NCI-H526 treated with DMSO at 0.1 percent for 48 hours (cell line): ENCODE measurements at places on chromosomes 13 and 19.

GRCh38 chr13:91368101-91368500 is 20.6 kb downstream of the MIR17HG start:
- no peak for DNase-seq

DNA sequence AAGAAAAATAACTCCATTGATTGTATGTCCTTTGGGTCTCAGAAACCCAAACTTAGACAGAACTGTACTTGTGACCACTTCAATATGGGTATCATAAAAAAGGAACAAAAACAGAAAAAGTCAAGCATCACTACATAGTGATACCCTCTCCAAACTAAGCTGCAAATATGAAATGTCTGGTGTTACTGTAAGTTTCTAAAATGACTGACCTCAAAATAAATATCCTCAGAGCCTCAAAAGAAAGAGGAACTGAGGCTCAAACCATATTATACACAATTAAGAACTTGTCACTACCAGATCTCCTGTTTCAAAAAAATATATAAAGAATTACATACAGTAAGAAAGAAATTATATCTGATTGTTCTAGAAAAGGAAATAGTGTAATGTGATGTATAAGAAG is 787.9 kb upstream of the KLHL1 start:
- no peak for DNase-seq

GRCh38 chr13:19676168-19676567 is 42.7 kb downstream of the MPHOSPH8 start:
- DNase-seq = no peak

- no peak for DNase-seq
Measured at GRCh38 chr13:86051134-86052103, 252.2 kb upstream of the SLITRK6 start.

DNA sequence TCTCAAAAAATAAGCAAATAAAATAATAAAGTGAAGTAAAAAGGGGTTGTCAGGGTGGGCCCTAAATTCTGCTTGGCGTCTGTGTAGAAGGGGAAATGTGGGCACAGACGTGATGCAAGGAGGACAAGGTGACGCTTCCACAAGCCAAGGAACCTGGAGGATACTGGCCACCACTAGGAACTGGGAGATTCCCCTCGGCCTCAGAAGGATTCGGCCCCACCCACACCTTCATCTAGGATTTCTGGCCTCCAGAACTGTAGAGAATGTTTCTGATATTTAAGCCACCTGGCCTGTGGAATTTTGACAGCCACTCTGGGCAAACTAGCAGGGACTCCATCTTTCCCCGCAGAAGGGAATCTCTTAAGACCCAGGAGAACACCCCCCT is 1.1 kb downstream of the PLEKHJ1 start:
- no peak for DNase-seq

- DNase-seq = no peak
Measured at GRCh38 chr19:11598103-11598483, 810 bp downstream of the ZNF627 start.

DNA sequence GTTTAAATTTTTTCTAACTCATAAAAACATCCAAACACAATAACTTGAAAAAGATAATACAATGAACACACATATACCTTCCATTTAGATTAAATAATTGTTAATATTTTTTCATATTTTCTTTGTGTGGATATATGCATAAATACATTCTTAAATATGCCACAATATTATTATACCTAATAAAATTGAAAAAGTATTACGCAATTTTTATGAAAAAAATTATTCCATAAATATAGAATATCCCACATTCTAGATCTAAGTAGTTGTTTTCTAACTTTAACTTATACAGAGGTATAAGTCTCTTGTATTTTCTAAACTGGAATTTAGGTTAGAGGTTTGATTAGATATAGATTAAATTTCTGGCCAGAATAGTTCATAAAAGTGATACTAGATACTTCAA is 34.3 kb downstream of the POU4F1 start:
- DNase-seq = no peak

- DNase-seq = no peak
Measured at GRCh38 chr19:1123885-1124677, 20.3 kb downstream of the GPX4 start.

DNA sequence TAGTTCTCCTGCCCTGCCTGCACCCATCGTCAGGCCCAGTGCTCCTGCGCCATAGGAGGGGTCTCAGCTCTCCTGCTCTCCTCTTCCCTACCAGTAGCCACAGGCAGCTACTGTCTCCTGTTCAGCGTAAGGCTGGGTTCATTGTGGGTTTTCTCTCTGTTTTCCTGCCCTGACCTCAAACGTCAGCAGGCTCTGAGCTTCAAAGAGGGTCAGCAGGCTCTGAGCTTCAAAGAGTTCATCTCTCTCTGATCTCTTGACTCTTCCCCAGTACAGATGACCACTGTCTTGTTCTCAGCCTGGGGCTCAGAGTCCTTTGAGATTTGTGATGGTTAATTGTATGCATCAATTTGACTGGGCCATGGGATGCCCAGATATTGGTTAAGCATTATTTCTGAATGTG is 4.6 kb upstream of the CPB2 start:
- no peak for DNase-seq

DNA sequence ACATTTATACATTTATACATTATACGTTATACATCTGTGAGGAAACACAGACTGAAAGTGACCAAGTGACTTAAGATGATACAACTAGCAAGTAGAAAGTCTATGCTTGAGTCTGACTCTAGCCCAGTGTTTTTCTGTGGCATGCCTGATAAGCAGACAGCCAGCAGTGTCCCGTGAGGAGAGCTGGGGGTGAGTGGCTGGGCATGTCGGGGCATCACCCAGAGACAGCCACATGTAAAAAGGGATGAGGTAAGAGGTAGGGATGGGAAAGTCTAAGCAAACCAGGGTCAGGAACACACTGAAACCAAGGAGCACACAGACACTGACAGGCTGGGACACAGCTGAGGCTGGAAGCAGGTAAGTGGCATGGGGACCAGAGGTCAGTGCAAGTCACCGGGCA is 333.2 kb downstream of the FOXO1 start:
- no peak for DNase-seq

DNA sequence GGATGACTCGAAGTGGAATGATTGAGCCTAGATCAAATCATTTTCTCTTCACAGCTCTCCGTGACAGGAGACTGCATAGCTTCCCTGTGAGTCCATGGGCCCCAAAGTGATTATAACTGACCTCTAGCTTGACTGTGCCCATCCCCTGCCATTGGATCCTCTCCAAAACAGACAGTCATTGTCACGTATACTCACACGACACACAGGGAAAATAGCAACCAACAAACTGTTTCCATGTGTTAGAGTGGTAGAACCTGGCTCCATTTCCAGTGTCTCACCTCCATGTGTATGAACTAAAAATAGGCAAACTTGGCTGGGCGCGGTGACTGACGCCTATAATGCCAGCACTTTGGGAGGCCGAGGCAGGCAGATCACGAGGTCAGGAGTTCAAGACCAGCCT is 48.8 kb upstream of the NPAS1 start:
- no peak for DNase-seq

GRCh38 chr13:51825681-51826254 is 19.2 kb downstream of the TMEM272 start:
- no peak for DNase-seq

GRCh38 chr13:108281901-108282300 is 12.4 kb downstream of the TNFSF13B start:
- DNase-seq = no peak

DNA sequence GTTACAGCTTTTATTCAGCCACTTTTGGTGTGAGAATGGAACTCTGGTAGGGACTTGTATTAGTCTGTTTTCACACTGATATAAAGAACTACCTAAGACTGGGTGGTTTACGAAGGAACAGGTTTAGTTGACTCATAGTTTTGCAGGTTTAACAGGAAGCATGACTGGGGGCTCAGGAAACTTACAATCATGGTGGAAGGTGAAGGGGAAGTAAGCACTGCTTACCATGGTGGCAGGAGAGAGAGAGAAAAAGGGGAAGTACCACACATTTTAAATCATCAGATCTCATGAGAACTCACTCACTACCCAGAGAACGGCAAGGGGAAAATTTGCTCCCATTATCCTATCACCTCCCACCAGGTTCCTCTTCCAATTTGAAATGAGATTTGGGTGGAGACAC is 942.2 kb downstream of the PCDH17 start:
- DNase-seq = no peak

DNA sequence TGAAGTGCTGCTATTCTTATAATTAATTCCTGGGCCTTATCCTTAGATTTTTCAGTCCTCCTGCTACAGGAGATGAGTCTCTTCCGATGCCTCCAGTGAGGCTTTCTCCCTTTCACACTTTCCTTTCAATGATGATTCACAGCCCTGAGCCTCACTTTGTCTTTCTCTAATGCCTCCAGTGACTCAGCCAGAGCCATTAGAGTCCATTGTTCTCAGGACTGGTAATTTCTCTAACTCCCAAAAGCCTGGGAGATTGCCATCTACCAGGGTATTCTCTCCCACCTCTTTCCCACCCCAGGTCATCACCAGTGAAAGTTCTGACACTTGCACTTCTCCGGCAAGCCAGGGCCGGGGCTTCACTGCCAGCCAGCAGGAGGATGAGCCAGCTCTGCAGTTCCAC is 49.6 kb upstream of the ARGLU1 start:
- no peak for DNase-seq

GRCh38 chr19:17767559-17767958 is 16.3 kb downstream of the FCHO1 start:
- DNase-seq = no peak

- DNase-seq = peak; percentile 41
Measured at GRCh38 chr13:71459708-71460107, 407.3 kb downstream of the DACH1 start.

DNA sequence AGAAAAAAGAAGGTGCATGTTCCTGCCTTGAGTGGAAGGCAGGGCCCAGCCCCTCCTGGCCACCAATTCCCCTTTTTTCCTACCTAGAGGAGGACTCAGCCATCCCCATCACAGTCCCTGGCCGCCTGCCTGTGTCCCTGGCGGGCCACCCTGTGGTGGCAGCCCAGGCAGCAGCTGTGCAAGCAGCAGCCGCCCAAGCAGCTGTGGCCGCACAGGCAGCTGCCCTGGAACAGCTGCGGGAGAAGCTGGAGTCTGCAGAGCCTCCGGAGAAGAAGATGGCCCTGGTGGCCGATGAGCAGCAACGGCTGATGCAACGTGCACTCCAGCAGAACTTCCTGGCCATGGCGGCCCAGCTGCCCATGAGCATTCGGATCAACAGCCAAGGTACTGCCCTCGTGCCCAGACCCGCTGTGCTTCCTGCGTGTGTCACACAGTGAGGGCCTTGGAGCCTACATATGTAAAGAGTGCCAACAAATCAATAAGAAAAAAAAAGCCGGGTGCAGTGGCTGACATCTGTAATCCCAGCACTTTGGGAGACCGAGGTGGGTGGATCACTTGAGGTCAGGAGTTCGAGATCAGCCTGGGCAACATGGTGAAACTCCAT is 17.6 kb upstream of the WDR18 start:
- no peak for DNase-seq

DNA sequence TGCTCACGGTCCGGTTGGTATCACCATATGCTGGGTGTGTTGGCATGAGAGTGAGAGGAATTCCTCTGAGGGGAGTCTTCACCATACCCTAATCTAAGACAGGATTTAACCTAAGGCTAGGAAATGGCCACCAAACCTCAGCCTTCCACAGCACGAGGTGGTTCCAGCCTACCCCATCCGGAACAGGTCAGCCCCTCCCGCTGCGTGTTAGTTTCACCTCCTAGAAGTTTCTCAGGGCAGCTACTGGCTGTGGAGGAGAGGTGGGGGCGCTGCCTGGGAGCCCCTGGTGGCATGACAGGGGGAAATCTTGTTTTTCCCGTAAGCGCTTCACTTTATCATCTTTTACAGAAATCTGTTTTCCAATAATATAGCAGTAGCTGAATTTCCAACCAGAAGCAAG is 55.1 kb downstream of the RGCC start:
- no peak for DNase-seq

GRCh38 chr19:10839114-10840050 is 3.4 kb upstream of the TMED1 start:
- no peak for DNase-seq

DNA sequence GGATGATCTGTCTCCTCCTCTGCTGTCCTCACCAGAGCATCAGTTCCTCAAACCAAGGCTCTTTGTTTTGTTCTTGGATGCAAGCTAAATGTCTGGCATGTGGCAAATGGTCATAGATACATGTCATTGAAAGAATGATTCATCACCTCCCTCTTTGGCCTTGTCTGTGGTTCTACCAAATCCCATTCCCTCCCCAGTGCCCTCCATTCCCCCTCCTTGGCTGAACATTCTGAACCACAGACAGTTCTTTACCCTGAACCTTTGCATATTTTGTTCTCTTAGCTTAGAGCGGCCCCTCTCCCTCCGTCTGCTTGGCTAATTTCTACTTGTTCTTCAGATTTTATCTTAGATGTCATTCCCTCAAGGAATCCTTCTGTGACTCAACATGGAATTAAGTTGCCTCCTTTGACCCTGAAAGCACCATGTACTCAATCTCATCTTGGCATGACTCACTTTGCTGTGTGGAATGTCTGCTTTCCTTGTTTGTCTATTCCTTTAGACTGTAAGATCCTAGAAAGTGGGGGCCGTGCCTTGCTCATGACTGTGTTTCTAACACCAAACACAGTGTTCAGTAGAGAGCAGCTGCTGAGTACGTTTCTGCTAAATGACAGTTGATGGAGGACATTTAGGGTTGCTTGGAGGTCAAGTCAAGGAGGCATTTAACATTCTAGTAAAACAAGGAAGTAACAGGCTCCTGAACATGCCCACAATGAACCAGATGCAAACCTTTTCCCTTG is 8.1 kb downstream of the ALOX5AP start:
- DNase-seq = no peak

DNA sequence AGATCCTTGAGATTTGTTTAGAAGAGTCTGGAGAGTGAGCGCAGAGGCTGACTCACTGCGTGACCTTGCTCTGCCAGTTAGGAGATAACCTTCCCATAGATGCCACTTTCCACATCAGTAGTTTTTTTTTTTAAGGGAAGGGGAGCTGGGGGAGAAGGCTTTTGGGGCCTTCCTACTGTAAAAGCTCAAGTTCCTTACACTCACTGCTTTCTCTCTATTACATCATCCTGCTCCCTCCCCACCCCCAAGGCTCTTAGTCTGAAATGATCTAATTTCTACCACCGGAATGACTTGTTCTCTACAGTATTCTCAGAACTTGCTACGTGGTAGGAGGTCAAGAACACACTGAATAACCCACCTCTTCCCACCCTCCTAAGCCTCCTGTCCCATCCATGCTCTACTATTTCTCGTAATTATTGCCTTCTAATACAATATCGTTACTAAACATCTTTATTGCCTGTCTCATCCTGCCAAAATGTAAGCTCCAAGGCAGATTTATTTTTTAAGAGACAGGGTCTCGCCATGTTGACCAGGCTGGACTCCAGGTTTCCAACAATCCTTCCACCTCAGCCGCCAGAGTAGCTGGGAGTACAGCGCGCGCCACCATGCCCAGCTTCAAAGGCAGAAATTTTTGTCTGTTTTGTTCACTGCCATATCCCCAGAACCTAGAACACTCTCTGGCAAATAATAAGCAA is 1.2 kb downstream of the LONP1 start:
- no peak for DNase-seq

GRCh38 chr13:59391696-59392095 is 772.0 kb downstream of the DIAPH3 start:
- DNase-seq = peak; percentile 56
